Activated CD4-positive, alpha-beta T cell treated with anti-CD3 and anti-CD28 coated beads, Interleukin-2, amount 50 U/mL, for 4 hours (primary cell): ENCODE measurements at places on chromosomes 5 and 9.

- no peak for DNase-seq
Measured at GRCh38 chr5:43024217-43024616, 15.9 kb downstream of the ANXA2R start.

DNA sequence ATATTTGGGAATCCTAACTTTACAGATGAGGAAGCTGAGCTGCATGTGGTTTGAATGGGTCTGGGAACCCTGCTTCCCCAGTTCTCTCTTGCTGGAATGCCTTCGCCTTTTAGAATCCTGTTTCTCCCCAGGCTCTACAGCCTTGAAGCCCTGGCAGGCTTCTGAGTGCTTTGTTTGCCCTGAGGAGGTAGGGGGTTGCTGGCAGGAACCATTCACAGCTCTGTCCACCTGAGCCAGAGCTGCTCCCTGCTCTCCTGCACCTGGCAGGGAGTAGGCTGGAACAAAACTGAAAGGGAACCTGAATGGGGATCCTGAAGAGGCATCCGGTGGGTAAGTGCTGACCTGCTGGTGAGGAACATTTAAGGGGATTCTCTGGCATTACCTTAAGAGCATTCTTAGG is 33.0 kb downstream of the KIF4B start:
- DNase-seq = no peak

GRCh38 chr5:78773655-78774054 is 125.1 kb upstream of the LHFPL2 start:
- no peak for DNase-seq

DNA sequence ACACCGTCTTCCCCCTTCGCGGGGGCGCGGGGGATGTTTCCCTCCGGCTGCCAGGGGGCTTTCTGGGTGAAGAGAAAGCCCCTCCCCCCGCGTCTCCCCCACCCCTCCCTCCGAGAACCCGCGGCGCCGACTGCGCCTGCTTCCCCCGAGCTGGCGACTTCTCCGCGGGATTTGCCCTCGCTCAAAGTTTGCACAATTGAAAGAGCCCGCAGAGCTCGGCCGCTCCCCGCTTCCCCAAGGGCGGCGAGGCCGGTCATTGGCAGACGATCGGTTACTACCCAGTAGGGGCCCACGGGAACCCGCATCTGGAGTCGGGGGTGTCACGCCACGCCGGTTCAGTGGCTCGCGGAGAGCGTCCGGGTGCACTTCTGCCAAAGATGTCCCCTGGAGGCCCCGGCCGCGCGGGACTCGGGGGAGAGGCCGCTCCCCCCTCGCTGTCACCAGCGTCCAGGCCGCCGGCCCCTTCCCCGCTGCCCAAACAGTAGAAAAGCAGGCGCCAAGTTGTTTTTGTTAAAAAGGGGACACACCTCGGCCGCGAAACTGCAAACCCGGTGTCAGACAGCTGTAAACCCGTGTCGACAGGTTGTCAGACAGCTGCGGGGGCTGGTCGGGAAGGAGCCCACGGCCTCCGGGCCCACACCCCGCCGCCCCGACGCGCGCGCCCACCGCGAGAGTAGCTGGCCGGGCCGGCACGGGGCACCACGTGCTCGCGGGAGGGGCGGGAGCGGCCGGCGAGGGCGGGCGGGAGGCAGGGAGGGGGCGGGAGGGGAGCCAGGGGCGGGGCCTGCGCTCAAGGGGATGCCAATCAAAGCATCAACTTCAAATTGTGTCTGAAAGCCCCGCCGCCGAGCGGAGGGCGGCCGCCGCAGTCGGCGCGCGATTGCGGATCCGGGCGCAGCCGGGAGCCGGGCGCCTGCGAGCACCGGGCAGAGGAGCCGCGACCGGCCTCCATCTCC is at the start of gene IRX1:
TSS of gene IRX1 (plus strand) at position 827 of the 956 bp plus-strand sequence. CDS start 274 bp downstream, outside the sequence.
- DNase-seq = no peak

DNA sequence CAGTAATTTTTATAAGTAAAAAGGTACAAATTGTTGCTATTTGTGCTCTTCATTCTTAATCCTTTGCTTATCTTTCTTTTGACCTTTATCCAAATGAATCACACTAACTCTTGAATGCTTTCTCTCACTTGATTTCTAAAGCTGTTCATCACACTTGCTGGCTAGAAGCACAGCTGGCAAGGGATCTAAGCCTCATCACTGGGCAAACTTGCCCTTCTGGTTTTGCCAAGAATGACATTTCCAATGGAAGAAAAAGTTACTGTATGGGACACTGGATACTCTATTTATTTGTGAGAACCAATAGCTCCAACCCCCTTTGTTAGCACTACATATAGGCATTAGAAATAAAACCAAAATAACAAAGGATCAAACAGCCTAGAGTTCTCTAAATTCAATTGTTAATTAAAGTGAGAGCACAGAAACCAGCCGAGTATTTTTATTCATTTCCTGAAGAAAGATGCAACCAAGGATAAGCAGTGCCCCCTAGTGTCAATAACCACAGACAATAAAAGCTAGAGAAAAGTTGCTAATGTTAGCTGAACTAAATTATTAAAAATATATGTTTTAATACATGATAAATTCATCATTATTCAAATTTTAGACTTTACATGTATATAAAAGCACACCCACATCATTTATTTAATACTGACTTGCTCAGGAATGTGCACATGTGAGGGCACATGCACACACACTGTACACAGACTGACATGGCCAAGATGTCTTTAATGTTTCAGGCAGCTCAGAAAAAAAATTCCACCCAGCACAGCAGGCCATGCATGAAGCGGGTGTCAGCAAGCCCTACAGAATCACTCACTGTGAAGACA is 59.8 kb upstream of the POU5F2 start:
- no peak for DNase-seq

DNA sequence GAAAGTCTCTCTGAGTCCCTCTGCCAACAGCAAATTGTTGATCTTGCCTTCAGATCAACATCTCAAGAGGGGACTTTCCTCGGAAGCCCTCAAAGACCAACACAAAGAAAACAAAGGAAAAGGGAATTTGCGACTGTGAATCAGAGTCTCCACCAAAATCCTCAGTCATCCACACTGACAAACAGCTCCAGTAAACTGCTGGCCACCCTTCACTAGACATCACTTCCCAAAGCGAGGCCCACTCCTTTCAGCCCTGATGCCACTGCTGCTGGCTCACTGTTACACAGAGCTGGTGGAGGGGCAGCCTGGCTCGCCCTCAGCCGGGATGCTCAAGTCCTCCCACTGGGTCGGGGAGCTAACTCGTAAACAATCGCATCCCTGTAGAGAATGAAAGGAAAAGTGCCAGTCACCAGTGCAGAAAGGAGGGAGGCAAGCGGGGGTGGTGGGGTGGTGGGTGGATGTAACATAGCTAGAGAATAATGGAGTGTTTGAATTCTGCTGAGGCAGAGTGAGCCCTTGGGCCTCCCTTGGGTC is 1.3 kb downstream of the FGF1 start:
- no peak for DNase-seq

- no peak for DNase-seq
Measured at GRCh38 chr5:56812110-56812509, 3.2 kb upstream of the MAP3K1 start.
